A549 treated with GW870086 at 1 μM for 4 hours (cell line): ENCODE measurements at places on chromosomes 12 and 14. TPM values are rescaled to one million over a fixed set of nuclear protein-coding genes. Genes with fewer than 3 reads are reported as not detected.

Gene TMEM233
- total RNA-seq = 0.03 to 0.29 TPM (median 0.05 TPM) in 5 replicates

Gene DBX2
- total RNA-seq = not detected in 5 replicates

Gene SLC25A47
- not detected in 5 replicates for total RNA-seq

Gene MGP
- total RNA-seq = not detected in 5 replicates

Gene IAPP
- total RNA-seq = not detected in 5 replicates

Gene KIF26A
- total RNA-seq = 2.3 to 3.8 TPM (median 3.4 TPM) in 5 replicates

Gene PMCH
- total RNA-seq = not detected in 5 replicates

Gene CCDC184
- 2.2 to 3.3 TPM (median 3.3 TPM) in 5 replicates for total RNA-seq

Gene RNASE3
- total RNA-seq = not detected in 5 replicates

Gene TGM1
- total RNA-seq = 0.81 to 1.5 TPM (median 1.2 TPM) in 5 replicates

Gene NR4A1
- total RNA-seq = 27.6 to 42.9 TPM (median 35.0 TPM) in 5 replicates

Gene SLCO1B1
- 0.19 to 0.46 TPM (median 0.29 TPM) in 5 replicates for total RNA-seq

Gene PPP4R3A
- total RNA-seq = 65.6 to 75.3 TPM (median 69.2 TPM) in 5 replicates

Gene ARHGAP5
- 35.3 to 52.8 TPM (median 48.4 TPM) in 5 replicates for total RNA-seq

Gene PIANP
- 0.95 to 1.5 TPM (median 0.97 TPM) in 5 replicates for total RNA-seq

Gene GPR68
- 0.06 to 0.16 TPM (median 0.12 TPM) in 4 of 5 replicates, not detected in the other for total RNA-seq

Gene KRT73
- not detected in 5 replicates for total RNA-seq

Gene TMBIM4
- 40.3 to 58.8 TPM (median 50.7 TPM) in 5 replicates for total RNA-seq

Gene TBC1D30
- total RNA-seq = 1.3 to 1.9 TPM (median 1.8 TPM) in 5 replicates

Gene DIO3
- 0.06 to 0.08 TPM (median 0.07 TPM) in 4 of 5 replicates, not detected in the other for total RNA-seq

Gene TCL1A
- total RNA-seq = not detected in 5 replicates

Gene EDDM3A
- total RNA-seq = not detected in 5 replicates

Gene IL25
- not detected in 5 replicates for total RNA-seq

Gene MMP19
- 0.16 to 0.49 TPM (median 0.32 TPM) in 5 replicates for total RNA-seq

Gene TSHR
- total RNA-seq = not detected in 5 replicates

Gene TAS2R46
- total RNA-seq = not detected in 5 replicates

Gene B3GNT4
- 0.55 to 2.5 TPM (median 0.96 TPM) in 5 replicates for total RNA-seq
